PC-9 (cell line): ENCODE measurements at places on chromosomes 1 and 21. TPM values are rescaled to one million over a fixed set of nuclear protein-coding genes. Genes with fewer than 3 reads are reported as not detected.

- no peak for DNase-seq
Observed at GRCh38 chr1:183090391-183091006, 67.3 kb downstream of the LAMC1 start.

- peak; percentile 70 for DNase-seq
Observed at GRCh38 chr1:202155478-202156021, 4.9 kb downstream of the PTPN7 start.

DNA sequence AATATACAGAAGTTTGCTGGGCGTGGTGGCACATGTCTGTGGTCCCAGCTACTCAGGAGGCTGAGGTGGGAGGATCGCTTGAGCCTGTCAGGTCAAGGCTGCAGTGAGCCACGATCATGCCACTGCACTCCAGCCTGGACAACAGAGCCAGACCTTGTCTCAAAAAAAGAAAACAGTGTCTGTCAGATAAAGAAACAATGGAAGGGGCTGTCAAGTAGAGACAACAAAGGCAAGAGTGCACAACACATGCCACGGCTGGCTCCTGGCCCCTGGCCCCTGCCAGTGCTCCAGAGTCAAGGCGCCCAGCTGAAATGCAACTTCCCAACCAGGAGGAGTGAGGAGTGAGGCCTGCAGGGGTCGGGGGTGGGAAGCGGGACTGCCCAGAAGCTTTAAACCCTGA lies 32.6 kb downstream of the PRDM15 start:
- no peak for DNase-seq

DNA sequence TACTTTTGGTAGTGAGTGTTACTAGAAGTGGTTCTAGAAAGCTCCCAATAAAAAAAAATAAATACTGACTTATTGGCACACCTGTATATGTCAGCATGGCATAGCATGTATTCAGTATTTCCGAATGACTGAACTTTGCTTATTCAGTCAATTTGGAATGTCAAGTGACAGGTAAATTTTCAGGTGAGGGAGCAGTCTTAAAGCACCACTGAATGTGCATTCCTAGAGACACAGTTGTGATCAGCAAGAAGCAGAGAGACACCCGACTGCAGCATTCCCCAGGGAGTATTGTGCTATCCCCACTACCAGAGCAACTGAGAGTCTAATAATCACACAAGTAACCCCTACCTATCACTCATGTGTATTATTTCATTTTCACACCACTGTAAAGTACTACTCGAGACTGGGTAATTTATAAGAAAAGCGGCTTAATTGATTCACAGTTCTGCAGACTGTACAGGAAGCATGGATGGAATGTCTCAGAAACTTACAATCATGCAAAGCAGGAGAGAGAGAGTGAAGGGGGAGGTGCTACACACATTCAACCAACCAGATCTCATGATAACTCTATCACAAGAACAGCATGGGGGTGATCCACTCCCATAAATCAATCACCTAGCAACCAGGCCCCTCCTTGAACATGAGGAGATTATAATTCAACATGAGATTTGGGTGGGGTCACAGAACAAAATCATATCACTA lies 201.5 kb downstream of the TBX15 start:
- DNase-seq, result no peak

DNA sequence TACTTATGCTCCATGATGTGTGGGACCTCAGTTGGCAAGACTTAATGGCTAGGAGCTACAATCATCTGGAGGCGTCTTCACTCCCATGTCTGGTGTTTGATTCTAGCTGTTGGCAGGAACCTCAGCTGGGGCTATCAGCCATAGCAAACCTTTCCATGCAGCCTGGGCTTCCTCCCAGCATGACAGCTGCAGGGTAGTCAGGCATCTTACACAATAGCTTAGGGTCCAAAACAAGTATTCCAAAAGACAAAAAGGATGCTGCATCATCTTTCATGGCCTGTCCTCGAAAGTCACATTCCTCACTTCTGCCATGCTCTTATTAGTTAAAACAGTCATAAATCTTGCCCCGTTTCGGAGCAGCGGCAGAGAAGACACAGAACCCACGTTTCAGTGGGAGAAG lies 90.9 kb downstream of the LRRC8C start:
- DNase-seq, result no peak

GRCh38 chr1:154998818-154999570 lies 3.6 kb upstream of the ZBTB7B start:
- no peak for DNase-seq

The FBXO2 gene
- 40.3 and 74.0 TPM in 2 replicates for total RNA-seq

GRCh38 chr1:26289158-26290059 lies 9.5 kb downstream of the SH3BGRL3 start:
- DNase-seq, result no peak

DNA sequence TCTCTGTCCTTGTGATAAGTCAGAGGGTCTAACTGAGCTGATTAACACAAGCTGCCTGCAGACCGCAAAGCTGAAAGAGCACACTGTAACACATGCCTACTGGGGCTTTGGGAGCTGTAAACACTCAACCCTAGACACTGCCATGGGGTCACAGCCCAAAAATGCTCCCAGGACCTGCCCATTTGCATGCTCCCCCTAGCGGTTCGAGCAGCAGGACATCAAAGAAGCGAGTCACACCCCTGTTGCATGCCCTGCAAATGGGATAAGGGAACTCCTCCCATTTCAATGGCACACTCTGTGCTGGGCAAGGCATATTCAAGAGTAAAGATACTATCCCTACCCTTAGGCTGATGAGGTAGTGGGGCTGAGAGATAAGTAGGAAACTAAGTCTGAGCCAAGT lies 22.8 kb downstream of the LCE3E start:
- DNase-seq, result no peak

GRCh38 chr1:208298593-208299269 lies 54.5 kb upstream of the PLXNA2 start:
- no peak for DNase-seq

DNA sequence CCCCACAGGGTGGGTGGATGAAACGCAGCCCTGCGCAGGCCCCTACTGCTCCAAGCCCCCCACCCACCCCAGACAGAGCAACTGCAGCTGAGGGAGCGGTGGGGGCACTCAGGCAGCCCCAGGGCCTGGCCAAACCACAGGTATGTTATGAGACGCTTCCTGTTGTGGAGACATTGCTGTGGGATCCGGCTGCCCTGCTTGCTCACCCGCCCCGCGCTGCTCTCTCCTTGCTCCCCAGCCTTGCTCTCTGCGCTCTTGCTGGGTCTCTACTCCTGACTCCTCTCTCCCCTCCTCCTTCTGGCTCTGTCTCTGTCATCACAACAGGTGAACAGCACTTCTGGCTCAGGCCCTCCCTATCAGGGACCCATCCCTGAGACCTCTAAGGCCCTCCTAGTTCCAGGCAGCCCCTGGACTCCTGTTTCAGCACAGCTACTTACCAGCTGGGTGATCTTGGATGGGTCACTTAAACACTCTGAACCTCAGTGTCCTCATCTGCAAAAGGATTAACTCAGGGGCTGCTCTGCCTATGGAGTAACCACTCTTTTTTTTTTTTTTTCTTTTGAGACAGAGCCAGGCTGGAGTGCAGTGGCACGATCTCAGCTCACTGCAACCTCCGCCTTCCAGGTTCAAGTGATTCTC lies 15.9 kb downstream of the COL8A2 start:
- peak; percentile 63 for DNase-seq

The APCS gene
- total RNA-seq, result not detected in 2 replicates

GRCh38 chr1:155169541-155169940 lies 3.6 kb downstream of the KRTCAP2 start:
- no peak for DNase-seq
